ENCODE measurements at places on chromosomes 16 and 17.

GRCh38 chr16:20901436-20902112 is 1.0 kb downstream of the LYRM1 start:
- DNase-seq = no peak

GRCh38 chr16:22007509-22008214 is at the start of gene MOSMO:
TSS of gene MOSMO (plus strand) at chr16:22008111. CDS start at chr16:22008302, 191 bp downstream.
- no peak for DNase-seq

DNA sequence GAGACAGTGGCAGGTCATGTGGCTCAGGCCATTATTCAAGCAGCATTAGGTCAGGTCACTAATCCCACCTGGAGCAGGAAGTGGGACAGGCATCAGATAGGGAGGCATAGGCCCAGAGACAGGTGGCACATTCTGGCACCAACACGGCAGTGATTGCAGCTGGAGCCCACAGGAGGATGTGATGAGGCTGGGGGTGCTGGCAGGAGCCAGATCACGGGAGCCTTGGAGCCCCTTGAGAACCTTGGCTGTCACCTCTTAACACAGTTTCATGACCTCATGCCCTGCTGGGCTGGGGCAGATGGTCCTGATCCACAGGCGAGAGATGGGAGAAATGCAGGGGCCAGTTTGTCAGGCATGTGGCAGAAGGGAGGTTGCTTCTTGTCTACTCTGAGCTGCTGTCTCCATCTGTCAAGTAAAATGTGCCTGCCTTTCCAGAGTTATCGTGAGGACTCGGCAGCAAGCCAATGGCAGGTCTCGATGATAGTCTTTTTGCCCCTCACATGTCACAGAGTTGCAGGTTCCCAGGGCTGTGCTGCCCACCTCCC is 109.6 kb downstream of the CLEC16A start:
- no peak for DNase-seq

DNA sequence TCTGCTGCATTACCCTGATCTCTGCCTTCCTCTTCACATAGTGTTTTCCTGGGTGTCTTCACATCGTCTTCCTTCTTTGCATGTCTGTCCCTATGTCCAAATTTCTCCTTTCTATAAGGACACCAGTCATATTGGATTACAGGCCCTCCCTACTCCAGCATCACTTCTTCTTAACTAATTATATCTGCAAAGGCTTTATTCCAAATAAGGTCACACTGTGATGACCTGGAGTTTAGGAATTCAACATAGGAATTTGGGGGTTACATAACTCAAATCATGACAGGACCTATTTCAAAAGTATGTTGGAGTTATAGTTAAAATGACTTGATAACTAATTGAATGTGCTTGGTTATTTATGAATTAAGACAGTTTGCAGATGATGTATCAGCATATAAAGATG is 490.5 kb upstream of the ERCC4 start:
- no peak for DNase-seq

Data from NCI-H1436 treated with DMSO at 0.1 percent for 48 hours (cell line).